ENCODE measurements at places on chromosomes 12 and 14. TPM values are rescaled to one million over a fixed set of nuclear protein-coding genes. Genes with fewer than 3 reads are reported as not detected.
A peak's percentile ranks its signal among the peaks of the same experiment; 100 is the strongest.

DNA sequence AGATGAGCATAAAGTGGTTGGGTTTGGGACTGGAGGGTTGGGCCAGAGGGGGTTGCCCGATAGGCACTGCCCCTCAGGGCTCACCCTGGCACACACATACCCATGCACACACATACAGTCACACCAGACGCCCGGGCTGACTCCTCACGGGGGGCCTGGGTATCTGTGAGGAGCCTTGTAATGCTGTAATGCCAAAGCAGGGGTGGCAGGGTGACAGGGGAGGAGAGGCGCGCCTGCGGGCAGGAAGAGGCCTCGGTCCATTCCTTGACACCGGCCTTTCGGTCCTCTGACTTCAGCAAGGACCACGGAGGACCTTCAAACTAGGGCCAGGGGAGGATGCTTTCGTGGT, 375 bp downstream of the FAIM2 start:
- DNase-seq = no peak

GRCh38 chr12:7375145-7375543, 68.8 kb downstream of the CD163L1 start:
- no peak for DNase-seq

The CDH24 gene
- total RNA-seq = 2.4 TPM

The LUM gene
- 582 TPM for total RNA-seq

DNA sequence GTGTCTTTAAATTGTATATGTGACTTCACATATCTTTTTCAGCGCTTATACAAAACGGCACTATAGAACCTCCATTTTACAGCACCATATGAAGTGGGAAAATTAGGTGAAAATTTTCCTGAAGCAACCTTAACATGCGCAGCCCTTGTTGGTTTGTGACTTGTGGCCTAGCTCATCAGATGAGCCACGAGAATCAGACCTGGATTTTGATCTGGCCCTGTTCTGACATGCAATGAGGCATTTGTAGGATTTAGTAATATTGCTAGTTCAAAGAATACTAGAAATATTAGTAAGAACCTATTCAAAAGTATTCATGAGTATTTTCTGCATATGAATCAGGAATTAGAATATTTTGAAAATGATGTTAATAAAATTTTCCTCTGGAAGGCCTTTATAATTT, 2.9 kb downstream of the CDKN1B start:
- peak; percentile 25 for DNase-seq

GRCh38 chr12:6199531-6200255, 507 bp upstream of the CD9 start:
- peak; percentile 52 for DNase-seq

DNA sequence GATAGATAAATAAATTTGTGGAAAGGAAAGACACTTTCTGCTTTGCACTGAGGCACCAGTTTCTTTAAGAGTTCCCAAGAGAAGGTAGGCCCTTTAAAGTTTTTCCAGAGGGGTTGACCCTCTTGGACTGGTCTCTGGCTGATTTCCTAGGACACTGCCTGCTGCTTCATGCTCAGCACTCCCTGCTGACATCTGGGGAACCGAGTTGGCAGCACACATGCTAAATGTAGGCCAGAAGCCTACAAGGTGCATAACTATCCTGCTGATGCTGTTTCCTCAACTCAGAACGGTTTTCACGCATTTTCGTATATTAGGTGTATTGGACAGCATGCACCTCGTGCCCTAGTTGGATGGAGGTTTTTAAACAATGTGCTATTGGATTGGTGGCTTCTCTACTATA, 887.2 kb upstream of the SEL1L start:
- DNase-seq = no peak

GRCh38 chr12:114291389-114292060, 114.4 kb downstream of the TBX5 start:
- DNase-seq = no peak

DNA sequence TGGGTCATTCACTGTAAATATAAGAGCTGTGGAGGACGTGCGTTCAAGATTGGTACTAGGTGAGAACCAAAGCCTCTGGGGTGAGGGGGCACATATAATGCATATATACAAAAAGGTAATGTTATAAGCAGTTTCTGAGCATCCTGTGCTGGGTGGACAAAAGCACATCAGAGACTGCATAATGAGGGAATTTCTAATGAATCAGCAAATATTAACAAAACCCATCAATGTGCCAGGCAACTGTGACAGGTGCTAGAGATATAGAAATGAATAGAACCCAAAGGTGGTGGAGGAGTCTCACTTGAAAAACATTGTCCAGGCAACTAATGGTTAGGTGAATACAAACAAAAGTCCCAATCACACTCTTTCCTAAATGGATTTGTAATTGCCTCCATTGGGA, 74.7 kb downstream of the GPR65 start:
- DNase-seq = no peak

The DEPDC4 gene
- total RNA-seq = 5.9 TPM

The CDC42BPB gene
- total RNA-seq = 78.4 TPM

The P2RX2 gene
- not detected for total RNA-seq

The TGM1 gene
- 0.36 TPM for total RNA-seq

GRCh38 chr12:89098441-89099112, 253.7 kb downstream of the DUSP6 start:
- no peak for DNase-seq

DNA sequence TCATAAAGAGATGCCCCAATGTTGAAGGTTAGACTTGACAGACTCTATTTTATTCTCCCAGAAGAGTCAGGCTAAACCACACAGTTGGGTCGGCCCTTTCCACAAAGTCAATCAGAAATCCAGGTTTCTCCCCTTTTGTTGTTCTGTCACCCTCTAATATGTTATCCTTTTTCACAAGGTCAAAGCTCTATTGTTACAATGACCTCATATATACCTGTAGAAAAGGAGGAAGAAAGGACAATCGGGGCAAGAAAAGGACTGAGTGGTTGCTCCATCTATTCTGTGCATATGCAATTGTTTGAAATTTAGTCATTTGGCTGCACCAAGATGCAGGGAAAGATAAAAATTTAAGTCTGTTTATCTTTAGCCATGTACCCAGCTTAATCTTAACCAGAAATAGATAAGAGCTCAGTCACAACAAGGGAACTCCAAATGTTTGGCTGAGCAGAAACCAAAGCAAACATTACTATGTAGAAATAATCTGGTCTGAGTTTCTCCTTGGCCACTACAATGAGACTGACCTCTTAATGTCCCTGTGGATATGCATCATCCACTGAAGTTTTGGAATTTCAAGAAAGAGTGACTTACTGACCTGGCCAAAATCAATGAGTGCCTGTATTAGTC, 503.7 kb downstream of the GALC start:
- peak; percentile 80 for DNase-seq

The HCAR1 gene
- 2.2 TPM for total RNA-seq

DNA sequence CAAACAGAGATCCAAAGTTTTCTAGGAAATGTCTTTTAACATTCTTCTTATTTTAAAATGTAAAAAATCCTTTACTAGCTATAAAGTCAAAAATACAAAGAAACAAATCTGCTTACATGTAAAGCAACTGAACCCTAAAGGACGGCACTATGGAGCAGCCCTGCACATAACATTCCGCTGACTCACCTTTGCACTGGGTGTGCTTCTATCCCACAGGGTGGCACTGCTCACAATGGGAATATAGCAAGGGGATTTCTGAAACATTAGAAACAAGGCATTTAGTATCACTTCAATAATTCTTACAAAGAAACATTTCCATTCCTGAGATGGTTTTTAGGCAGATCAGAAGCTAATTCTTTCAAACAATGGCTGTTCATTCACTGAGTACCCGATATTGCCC, 94.3 kb downstream of the C12orf42 start:
- no peak for DNase-seq

The KRT79 gene
- not detected for total RNA-seq

The SERPINA10 gene
- total RNA-seq = not detected
